ENCODE measurements at places on chromosomes 6 and 20. TPM values are rescaled to one million over a fixed set of nuclear protein-coding genes. Genes with fewer than 3 reads are reported as not detected.

- DNase-seq, result no peak
Observed at GRCh38 chr6:44061375-44062104, 65.7 kb downstream of the MRPL14 start.

The CLPSL2 gene
- not detected for total RNA-seq

DNA sequence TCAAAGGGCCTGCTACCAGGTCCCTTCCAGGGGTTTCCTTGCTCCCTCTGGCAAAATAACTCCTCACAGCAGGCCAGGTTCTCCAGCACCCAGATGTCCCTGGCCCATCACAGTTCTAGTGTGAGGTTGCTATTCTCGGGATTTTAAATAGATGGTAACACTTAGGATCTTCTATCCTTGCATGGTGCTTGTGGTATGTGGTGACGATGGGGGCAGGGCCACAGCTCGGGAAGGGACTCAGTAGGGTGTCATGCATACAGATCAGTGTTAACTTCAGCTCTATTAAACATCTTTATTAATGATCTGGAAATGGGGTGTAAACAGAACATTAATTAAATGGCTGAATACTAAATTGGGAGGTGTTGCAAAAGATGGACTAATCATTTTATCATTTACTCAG, 323.8 kb downstream of the QKI start:
- DNase-seq, result no peak

The CPXM1 gene
- 20.3 TPM for total RNA-seq

- no peak for DNase-seq
Observed at GRCh38 chr20:64109831-64110391, 2.5 kb upstream of the NPBWR2 start.

The BMP6 gene
- 221 TPM for total RNA-seq

DNA sequence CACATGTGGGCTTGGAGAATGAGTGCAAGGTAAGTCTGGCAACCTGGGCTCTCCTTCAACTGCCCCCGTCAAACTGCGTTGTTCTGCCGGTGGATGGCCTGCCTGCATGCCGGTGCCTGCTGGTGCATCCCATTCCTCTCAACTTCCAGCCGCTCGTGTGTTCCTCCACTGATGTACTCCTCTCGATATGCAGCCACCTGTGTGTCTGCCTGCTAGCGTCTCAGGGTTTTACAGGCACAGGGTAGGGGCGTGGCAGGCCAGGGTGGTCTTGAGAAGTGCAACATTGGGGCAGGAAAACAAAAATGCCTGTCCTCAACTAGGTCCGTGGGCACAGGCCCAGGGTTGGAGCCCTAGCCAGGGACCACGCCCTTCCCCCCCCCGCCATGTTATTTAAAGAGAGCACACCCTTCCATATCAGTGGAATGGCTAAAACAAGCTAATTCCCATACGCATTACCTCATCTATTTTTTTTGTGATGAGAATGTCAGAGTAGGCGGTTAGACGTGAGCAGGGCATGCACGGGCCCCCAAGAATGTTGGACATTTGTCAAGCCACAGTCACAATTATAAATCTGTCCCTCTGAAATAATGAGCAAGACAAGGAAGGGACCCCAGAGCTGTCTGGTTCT, 33.2 kb downstream of the SERPINB6 start:
- no peak for DNase-seq

GRCh38 chr6:30272032-30272431, 54.7 kb upstream of the TRIM39 start:
- DNase-seq, result no peak

DNA sequence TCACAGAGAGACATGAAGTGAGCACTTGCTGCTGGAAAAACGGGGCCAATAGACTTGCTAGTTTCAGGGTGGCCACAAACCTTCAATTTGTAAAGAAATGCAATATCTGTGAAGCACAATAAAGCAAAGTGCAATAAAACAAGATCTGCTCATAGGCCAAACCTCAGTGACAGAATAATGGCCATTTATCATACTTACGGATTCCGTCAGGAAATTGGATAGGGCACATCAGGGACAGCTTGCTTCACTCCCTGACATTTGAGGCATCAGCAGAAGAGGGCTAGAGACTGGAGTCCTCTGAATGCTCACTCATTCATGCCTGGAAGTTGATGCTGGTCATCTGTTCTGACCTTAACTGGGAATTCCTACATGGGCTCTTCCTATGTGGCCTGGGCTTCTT, 165.5 kb upstream of the OPRM1 start:
- DNase-seq, result no peak

- no peak for DNase-seq
Observed at GRCh38 chr6:157966589-157966977, 15.1 kb upstream of the SYNJ2 start.

The ADGB gene
- not detected for total RNA-seq

DNA sequence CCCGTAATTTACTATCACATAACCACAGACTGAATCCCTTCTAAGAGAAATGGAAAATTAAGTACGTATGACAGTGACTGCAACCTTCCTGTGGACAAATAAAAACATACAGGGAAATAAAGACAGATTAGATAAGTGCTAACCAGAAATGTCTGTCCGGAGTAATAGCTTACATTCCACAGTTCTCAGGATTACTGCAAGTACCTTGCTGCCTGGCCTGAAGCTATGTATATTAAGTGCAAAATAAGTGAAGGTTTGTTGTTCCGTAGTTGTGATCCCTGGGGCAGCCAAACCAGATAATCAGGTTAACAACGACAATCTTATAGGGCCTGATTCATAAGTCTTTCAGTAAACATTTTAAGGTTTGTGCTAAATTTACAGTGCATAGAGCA, 2.8 kb downstream of the NEDD9 start:
- peak; percentile 32 for DNase-seq

The MYL9 gene
- total RNA-seq, result 90.4 TPM

- no peak for DNase-seq
Observed at GRCh38 chr20:5196149-5196548, 69.3 kb downstream of the CDS2 start.

DNA sequence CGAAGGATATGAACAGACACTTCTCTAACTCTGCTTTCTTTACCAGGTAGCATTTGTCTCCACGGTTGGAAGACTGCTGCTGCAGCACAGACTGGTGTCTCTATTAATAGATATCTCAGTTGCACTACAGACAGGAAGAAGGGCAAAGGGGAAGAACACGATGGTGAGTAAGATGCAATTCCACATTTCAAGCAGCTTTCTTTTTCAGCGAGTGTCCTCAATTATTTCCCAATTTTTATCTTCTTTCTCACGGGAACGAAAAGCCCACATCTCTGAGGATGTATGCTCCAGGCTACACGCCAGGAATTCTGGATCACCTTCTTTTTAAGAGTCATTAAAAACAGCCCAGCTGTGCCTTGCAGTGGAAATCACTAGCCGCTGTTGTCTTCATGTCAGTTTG, 311.6 kb upstream of the ECI2 start:
- DNase-seq, result no peak

- DNase-seq, result peak; percentile 45
Observed at GRCh38 chr6:37303891-37304503, 46.1 kb upstream of the TMEM217 start.

DNA sequence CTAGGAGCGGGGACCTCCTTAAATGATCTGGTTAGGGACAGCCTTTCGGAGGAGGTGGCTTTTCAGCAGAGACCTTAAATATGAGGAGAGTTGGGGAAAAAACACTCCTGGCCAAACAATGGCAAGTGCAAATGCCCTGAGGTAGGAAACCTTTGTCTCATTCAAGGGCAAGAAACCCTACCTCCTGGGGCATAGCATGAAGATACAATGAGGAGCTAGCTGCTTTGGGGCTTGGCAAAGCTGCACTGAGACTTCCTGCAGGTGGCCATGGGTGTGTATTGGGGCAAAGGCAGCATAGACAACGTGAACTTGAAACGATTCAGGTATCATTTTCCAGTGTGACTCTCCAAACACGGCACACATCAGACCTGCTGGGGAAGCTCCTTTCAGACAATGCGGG, 30.7 kb downstream of the PMEPA1 start:
- DNase-seq, result no peak

DNA sequence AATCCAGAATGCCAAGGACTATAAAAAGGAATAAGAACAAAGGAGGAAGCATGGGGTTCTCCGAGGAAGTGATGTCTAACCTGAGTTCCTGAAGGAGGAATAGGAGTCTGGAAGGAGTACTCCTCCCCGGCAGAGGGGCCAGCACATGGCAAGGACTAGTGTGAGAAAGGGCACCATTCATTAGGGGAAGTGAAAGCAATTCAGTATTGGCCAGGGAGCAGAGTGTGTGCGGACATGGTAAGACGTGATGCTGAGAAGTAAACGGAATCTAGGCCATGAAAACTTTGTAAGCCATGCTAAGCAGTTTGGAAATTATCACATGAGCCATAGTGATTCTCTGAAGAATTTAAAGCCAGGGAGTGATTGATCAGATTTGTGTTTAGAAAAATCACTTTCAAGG, 218.9 kb upstream of the PRDM1 start:
- DNase-seq, result no peak

GRCh38 chr20:54263116-54263690, 55.3 kb downstream of the PFDN4 start:
- DNase-seq, result no peak

DNA sequence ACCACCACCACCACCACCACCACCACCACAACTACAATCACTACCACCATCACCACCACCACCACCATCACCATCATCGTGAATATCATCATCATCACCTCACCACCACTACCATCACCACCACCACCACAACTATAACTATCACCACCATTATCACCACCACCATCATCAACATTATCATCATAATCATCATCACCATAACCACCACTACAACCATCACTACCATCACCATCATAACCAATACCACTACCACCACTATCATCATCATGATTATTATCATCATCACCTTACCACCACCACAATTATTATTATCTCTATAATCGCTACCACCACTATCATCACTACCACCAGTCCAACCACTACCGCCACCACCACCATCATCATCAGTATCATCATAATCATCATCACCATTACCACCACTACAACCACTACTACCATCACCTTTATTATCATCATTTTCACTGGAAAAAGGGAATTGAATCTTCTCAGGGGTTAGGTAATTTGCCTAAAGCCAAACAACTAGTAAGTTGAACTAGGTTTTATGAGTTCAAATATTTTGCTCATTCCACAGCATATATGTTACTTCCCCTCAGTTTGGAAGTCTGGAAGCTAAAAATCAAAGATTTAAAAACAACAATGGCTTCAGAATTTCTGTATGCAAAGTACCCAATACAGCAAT, 8.3 kb downstream of the RIPOR2 start:
- no peak for DNase-seq

The PIGT gene
- 92.7 TPM for total RNA-seq

DNA sequence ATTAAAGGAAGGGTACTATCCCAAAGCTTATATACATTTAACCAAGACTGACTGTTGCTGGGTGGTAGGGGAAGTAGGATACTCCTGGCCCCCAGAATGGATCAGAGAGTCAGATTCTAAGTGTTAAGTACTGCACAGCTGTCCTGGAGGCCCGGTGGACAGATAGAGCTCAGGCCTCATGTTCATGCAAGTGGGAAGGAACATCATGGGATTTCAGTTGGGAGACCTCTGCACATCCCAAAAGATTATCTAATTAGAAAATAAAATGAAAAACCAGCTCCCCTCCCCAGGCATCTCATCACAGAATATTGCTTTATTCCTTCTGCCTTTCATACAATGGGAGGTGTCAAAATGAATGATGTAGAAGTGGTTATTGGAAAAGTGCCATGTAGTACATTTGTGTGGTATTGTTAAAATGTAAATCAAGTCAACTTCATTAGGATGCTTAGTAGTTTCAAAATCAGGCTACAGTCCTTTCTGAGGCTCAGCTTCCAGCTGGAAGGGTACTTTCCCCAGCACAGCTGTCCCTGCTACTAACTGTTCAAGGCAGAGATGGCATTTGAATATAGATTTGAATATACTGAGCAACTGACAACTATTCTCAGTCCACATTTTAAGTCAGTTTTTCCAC, 82.9 kb downstream of the SLC35B3 start:
- DNase-seq, result no peak

DNA sequence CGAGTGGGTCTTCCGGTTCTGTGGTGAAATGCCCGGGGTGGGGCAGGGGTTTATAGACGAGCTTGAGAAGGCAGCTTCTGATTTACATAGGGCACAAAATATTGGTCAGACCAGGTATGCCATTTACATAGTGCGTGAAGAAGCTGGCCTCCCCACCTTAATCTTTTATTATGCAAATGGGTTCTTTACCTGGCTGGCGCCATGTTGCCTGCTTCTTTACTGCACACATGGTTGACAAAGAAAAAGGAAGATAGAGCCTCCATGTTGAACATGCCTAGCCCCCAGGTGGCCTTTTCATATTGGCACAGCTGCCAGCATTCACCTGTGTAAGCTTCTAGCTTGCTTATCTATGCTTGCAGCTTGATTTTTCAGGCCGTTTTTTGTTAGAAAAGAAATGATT, 276.2 kb downstream of the PHACTR1 start:
- DNase-seq, result no peak

DNA sequence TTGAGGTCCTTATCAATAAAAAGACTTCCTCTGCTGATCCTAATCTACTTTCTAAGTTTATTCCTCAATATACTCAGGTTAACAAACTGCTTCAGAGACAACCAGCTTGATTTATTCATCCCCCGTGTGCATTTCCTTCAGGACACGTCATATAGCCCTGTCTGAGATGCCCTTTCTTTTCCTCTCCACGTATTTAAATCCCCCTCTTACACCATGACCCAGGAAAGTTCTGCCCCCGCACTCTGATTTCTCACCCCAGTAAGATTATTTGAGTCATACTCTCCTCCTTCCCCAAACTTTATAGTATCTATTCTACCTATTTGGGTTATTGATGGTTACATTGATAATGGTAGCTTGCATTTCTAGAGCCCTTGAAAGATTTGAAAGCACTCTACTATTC, 9.8 kb upstream of the CGA start:
- no peak for DNase-seq

DNA sequence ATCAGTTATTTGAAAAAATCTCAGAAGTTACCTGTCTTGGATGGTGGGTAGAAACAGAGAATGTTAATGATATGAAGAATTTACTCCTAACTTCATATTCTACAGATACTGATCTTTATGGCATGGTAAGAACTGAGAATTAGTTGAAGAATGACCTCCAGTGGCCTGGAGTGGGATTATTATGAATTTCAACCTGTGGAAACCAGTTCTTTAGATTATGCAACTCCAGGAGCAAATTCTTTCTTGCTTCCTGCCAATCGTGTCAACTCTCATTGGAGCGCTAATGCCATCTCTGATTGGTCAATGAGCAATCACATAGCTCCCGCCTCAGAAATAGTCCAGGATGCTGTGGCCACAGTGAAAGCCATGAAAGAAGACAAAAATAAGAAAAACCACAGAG, 40.6 kb downstream of the LYRM2 start:
- DNase-seq, result peak; percentile 11

The MOG gene
- total RNA-seq, result not detected

DNA sequence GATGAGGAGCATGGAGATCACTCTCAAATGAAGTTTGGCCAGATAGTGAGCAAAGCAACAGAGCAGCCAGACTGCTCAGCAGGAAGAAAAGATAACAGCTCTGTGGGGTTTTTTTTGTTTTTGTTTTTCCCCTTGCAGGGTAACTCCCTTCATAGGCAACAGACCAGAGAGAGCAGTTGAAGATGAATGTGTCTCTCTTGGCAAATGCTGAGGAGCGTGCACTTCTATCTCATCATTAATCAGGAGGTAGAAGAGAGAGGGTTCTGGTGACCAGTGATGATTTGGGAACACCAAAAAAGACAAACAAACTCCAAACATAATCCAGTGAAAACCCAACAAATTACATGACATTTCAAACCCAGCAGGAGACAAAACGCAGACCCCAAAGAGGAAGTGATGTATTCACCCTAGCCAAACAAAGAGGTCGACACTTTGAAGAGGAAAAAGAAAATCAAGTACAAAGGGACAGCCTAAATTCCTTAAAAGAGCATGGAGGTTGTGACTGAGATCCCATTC, 66.2 kb upstream of the RREB1 start:
- DNase-seq, result no peak

GRCh38 chr6:31582230-31582643, at the start of gene LTB:
LTB (minus strand) TSS chr6:31582424; CDS start chr6:31582417, 7 bp downstream.
- DNase-seq, result no peak

The CTAGE9 gene
- total RNA-seq, result not detected

Data from endothelial cell of umbilical vein (primary cell).